T follicular helper cell (primary cell): ENCODE measurements at places on chromosomes 11 and 22.

DNA sequence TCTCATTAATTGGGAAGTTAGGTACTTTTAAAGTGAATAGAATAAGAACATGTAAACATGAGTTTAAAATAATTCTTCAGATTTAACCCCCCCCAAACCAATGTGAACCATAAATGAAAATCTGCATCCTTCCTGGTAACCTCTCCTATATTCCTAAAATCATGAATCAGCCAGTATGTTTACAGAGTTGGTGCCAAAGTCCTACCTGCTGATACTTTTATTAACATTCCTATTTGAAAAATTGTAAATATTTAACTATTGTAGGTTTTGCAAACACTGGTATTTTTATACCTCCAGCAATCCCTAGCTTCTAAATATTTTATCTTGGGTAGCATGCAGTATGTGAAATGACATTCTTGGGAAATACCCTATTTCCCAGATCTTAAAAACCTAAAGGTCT lies 278.2 kb downstream of the RAB38 start:
- DNase-seq, result no peak

DNA sequence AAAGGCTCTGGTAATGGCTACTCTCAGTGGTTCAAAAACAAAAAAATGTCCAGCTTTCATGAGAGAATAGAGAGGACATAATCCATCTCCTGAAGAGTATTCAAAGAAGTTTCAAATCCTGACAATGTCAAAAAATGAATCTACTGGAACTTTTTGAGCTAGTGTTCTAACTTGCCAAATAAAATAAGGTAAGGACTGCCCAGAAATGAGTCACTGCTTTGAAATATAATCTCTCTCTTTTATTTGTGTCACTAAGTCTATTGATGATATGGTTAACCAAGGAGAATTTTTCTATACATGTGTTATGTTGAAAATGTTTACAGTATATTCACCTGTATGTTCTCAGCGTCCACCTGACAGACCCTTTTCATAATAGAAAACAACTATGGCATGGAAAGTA lies 3.4 kb downstream of the GUCY1A2 start:
- no peak for DNase-seq

DNA sequence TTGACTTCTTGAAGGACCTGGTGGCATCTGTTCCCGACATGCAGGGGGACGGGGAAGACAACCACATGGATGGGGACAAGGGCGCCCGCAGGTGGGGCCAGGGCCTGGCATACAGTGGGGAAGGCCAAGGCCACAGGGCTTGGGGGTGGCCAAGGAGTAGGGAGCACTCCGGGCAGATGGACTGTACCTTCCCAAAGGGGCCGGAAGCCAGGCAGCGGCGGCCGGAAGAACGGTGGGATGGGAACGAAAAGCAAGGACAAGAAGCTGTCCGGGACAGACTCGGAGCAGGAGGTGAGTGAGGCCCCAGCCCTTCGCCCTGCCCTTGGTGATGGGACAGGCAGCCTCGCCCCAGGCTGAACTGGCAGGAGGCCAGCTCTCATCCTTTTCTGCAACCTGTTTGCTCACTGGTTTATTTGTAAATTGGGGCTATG lies 1.2 kb downstream of the DRAP1 start:
- no peak for DNase-seq

GRCh38 chr11:108853864-108854263 lies 189.0 kb downstream of the DDX10 start:
- no peak for DNase-seq

DNA sequence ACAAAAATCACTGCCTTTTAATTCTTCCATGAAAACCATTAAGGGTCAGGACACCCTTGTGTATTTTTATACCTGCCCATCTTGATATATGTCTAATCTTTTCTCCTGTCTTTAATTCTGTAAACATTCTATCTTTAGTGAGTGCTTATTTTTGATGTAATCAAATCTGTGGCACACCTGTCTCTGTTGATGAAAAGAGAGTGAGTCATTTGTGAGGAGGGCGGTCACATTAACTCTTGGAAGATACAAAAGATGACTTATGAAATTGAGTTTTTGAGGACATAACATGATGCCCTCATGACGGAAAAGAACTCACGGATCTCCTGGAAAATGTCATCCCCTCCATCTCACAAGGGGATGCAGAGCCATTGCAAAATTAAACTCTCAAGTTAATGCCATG lies 206.5 kb upstream of the PGR start:
- DNase-seq, result no peak

DNA sequence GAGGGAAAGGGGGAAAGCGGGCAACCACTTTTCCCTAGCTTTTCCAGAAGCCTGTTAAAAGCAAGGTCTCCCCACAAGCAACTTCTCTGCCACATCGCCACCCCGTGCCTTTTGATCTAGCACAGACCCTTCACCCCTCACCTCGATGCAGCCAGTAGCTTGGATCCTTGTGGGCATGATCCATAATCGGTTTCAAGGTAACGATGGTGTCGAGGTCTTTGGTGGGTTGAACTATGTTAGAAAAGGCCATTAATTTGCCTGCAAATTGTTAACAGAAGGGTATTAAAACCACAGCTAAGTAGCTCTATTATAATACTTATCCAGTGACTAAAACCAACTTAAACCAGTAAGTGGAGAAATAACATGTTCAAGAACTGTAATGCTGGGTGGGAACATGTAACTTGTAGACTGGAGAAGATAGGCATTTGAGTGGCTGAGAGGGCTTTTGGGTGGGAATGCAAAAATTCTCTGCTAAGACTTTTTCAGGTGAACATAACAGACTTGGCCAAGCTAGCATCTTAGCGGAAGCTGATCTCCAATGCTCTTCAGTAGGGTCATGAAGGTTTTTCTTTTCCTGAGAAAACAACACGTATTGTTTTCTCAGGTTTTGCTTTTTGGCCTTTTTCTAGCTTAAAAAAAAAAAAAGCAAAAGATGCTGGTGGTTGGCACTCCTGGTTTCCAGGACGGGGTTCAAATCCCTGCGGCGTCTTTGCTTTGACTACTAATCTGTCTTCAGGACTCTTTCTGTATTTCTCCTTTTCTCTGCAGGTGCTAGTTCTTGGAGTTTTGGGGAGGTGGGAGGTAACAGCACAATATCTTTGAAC lies 6.8 kb downstream of the MALAT1 start:
- no peak for DNase-seq

GRCh38 chr22:27809226-27809603 lies 7.7 kb upstream of the MN1 start:
- DNase-seq, result no peak

GRCh38 chr22:36606114-36606513 lies 77.1 kb upstream of the EIF3D start:
- no peak for DNase-seq

GRCh38 chr22:24926849-24927579 lies 19.5 kb downstream of the LHFPL7 start:
- no peak for DNase-seq

DNA sequence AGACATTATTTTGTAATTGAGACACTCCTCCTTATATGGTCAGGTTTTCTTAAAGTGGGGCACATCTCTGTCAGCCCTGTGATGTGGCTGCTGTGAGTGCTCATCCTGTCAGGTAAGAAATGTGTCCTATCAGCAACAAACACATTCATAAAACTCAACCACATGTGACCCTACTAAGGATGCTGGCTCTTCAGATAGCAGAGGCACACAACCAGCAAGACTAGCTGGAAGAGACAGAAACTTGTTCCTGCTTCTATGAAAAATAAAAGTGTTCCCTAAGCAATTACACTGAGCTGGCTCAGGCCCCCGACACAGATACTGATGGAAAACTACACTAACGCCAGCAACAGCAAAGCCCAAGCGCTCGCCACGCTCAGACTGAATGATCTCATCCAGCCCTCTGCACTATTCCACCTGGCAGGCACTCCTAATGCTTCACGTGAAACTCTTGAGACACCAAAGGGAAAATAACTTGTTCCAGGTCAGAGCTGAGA lies 49.8 kb upstream of the CYP2D6 start:
- DNase-seq, result peak; percentile 64

GRCh38 chr11:25891960-25892359 lies 440.0 kb upstream of the ANO3 start:
- DNase-seq, result no peak

DNA sequence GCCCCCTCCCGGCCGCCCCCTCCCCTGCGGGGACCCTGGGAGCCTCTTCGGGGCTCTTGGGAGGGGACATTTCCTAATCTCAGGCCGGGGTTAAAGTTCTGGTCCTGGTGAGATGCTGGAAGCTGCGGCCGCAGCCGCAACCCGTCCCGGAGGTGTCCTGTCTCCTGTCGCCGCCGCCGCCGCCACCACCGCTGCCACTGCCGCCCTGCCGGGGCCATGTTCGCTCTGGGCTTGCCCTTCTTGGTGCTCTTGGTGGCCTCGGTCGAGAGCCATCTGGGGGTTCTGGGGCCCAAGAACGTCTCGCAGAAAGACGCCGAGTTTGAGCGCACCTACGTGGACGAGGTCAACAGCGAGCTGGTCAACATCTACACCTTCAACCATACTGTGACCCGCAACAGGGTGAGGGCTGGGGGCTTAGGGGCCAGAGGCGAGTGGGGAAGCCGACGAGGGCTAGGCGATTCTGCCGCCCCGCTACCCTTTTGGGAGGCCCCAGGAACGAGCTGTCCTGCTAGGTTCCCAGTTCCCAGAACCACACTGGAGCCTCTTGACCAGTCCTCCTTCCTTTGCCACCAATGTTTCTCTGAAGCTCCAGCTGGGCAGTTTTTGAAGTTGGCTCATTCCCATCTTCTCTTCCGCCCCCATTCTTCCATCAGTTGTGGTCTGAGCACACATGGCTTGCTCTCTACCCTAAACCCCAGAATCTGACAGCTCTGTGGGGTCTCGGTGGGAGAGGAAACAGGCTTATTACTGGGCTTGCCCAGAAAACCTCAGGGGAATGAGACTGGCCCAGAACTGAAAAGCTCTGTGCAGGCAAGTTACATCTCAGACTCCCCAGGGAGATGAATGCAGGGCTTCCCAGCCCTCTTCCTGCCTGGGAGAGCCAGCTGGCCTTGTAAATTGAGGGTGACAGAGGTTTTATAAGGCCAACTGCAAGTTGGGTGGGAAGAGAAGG lies 781 bp downstream of the SIDT2 start:
- peak; percentile 28 for DNase-seq

- DNase-seq, result no peak
Observed at GRCh38 chr22:46131151-46131587, 19.2 kb upstream of the PPARA start.

DNA sequence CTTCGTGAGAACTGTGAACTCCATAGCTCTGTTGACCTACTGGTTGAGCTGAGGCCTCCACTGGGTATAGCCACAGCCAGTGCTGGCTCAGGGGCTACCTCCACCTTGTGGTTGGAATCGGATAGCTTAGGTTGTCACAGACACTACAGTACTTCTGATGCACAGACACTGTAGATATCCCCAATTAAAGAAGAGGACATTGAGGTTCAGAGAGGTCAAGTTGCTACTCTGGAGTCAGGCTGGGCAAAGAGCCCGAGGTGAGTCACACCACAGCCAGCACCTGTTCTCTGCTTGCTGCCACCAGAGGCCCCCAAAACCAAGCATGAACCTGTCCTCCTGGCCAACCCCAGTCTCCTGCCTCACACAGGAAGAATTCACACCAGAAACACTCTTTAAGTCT lies 5.4 kb downstream of the UFD1 start:
- no peak for DNase-seq

- DNase-seq, result no peak
Observed at GRCh38 chr11:116136987-116137674, 632.9 kb upstream of the CADM1 start.

DNA sequence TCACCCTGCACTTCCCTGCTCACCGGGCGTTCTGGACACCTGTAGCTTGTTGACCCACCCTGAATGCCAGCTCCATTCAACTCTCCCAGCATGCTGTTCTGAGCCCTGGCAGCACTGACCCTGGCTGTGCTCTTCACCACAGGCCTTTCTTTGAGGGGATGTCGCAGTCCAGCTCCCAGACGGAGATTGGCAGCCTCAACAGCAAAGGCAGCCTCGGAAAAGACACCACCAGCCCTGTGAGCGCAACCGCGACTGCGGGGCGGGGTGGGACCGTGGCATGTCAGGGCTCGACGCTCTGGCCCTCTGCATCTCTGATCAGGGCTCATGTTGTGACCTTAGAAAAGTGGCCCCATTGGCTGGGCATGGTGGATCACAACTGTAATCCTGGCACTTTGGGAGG lies 47.4 kb upstream of the RAB1B start:
- no peak for DNase-seq

GRCh38 chr11:76659672-76660532 lies 10.6 kb downstream of the LRRC32 start:
- no peak for DNase-seq

DNA sequence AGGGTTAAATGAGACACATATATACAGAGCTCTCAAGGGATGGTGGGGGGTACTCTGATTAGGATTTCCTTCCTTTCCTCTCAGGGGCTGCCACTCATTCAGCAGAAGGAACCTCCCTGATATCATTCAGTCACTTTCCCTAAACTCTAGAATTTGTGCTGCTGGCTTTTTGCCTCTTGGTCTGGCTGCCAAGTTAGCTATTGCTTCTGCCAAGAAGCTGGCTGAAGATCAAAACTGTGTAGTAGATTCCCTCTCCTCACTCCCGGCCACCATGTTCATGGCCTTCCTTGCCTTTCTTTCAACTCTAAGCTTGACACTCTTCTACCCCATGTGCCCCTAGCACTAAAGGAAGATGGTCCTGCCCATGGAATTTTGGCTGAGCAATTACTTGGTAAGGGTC lies 18.7 kb downstream of the SLC6A5 start:
- no peak for DNase-seq

- DNase-seq, result no peak
Observed at GRCh38 chr11:10875430-10876021, 17.7 kb upstream of the ZBED5 start.
